Cerebellar nuclear complex (tissue), 1 donor: ENCODE measurements at places on chromosomes 5 and 9.

DNA sequence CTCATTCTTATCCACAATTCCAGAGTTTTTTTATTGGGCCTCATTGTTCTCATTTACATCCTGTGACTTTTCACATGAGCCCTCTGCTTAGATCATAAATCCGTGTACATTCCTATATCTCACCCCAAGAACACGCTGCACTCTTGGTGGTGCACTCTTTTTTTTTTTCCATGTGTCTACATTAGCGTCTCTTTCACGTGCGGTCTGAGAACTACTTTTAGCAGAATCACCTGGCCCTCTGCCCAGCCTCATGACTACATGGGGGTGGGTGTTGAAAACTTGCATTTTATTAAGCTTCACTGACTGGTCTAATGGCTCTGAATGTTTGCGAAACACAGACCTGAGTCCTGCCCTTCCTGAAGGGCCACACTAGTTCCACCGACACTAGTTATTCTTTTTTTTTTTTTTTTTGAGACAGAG lies 18.6 kb downstream of the C9orf57 start:
- DNase-seq: no peak

DNA sequence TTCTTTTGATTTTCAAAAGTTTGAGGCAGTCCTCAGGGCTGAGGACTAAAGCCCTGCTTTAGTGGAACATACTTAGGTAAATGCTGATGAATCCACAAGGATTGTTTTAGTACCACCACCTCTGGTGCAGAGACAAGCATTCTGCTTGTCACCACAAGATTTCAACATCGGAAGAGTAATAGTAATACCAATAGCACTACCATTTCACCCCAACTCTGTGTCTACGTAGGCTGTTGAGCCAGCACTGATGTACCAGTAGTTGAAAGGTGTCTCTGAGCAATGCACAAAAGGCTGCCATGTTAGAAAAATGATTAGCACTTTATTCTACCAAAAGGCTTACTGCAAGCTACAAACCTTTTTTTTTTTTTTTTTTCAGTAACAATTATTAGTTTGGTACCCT lies 213.2 kb upstream of the SLC24A2 start:
- DNase-seq: no peak

GRCh38 chr9:84296146-84296843 lies 44.3 kb downstream of the SLC28A3 start:
- no peak for DNase-seq

DNA sequence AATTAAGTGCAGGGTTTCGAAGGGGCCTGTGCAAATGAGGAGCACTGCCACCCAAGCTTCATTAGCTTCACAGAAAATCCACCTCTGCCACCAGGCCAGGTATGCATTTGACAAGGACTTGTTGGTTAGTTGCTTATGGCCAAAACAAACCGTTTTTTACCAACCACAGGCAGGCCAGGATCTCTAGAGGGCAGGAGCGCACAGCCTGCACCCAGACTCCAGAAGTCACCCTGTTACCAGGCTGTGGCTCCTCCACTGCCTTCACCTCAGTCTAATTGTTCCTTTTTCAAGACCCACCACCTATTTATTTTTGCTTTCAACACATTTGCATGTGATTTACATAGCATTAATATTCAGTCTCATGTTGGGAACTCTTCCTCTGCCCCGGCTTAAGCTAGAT lies 78.3 kb upstream of the HSPA9 start:
- no peak for DNase-seq

DNA sequence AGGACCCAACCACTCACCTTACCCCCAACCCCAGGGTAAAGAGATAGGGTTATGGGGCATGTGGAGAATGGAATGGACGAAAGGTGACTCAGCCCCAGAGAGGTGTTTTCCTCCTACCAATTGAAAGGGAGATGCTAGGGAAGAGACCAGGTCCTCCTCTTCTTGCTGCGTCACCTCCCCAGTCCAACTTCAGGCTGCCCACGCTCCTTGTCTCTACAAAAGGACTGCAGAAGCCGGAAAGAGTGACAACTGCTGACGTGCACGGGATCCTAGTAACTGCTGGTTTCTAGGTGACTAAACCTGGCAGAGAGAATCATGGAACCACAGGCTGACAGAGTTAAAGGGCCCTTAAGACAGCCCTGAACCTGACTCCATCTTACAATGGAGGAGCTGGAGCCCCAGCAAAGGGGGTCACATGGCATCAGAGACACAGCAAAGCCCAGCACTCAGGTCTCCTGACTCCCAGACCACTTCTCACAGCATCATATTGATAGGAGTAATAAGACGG lies 2.2 kb downstream of the GPX3 start:
- no peak for DNase-seq

DNA sequence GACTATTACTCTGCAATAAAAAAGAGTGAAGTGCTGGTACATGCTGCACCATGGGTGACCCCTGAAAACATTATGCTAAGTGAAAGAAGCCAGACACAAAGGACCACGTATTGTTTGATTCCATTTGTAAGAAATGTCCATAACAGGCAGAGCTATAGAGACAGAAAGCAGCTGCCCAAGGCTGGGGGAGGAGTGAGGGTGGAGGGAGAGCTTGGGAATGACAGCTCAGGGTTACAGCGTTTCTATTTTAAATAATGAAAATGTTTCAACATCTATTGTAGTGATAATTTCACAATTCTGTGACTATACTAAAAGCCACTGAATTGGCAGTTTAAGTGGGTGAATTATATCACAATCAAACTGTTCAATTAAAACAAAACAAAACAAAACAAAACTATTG lies 81.7 kb downstream of the MYO10 start:
- no peak for DNase-seq
